ENCODE measurements at places on chromosomes 5 and 9.

- DNase-seq = peak; percentile 18
Measured at GRCh38 chr5:39526914-39527477, 102.2 kb upstream of the DAB2 start.

GRCh38 chr5:177508837-177509236, 789 bp downstream of the DOK3 start:
- peak; percentile 58 for DNase-seq

DNA sequence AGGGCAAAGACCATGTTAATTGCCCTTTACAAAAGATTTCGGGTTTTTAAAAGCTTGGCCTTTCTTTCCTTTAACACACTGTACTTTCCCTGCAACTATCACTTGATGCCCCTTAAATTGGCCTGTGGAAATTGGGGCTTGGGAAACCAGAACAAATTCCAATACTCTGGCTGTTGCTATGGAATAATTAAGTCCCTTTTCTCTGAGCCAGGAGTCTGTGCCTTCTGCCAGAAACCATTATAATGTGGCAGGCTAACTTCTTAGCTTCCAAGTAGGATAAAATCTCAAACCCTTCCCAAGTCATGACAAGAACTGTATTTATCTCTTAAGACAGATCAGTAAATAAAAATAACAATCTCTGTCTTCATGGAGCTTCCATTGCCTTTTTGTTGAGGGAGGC, 1.1 kb upstream of the SPINK1 start:
- DNase-seq = no peak

- no peak for DNase-seq
Measured at GRCh38 chr5:60147791-60148190, 254.3 kb upstream of the PDE4D start.

GRCh38 chr9:88789785-88790184, 201.5 kb upstream of the S1PR3 start:
- DNase-seq = no peak

DNA sequence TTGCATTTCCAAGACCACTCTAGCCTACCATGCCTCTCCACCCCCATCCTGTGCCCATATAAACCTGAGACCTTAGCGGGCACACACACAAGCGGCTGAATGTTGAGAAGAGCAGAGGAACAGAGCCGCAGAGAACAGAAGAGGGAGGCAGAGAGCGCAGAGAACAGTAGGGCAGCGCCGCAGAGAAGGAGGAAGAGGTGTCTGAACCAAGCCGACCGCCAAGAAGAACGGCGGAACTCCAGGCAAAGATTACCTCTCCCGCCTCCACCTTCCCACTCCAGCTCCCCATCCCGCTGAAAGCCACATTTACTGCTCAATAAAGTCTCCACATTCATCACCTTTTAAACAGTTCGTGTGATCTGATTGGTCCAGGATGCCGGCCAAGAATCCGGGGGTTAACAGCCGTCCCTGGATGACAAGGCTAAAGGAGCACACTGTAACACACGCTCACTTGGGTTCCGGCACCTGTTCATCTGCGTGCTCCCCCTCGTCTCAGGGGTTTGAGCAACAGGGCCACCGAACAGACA, 33.2 kb downstream of the GRIN3A start:
- DNase-seq = no peak

DNA sequence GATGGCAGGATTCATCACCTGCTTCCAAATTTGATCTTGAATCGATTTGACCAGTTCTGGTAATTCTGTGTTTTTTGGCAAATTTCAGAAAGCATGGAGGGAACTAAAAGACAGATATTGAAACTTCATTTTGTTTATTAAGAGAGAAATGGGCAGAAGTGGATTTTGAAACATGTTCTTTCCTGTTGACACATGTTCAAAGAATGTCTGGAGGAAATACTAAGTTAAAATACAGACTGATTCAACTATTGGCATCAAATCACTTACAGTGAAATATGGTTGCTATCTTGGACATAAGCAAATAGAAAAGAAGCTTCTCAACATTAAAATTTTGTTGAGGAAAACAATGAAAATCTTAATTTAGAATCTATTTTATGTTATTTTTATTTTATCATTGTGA, 19.3 kb upstream of the GZMK start:
- DNase-seq = no peak

GRCh38 chr5:13328316-13328715, 616.2 kb downstream of the DNAH5 start:
- no peak for DNase-seq

All from GF-D8 (cell line).